Endothelial cell of umbilical vein (primary cell): ENCODE measurements at places on chromosomes 12 and 14. TPM values are rescaled to one million over a fixed set of nuclear protein-coding genes. Genes with fewer than 3 reads are reported as not detected.

- DNase-seq: no peak
These were observed 106.5 kb downstream of the C12orf50 start for GRCh38 chr12:87922736-87923135.

GRCh38 chr14:104361921-104362681 is 217.5 kb upstream of the C14orf180 start:
- DNase-seq: no peak

DNA sequence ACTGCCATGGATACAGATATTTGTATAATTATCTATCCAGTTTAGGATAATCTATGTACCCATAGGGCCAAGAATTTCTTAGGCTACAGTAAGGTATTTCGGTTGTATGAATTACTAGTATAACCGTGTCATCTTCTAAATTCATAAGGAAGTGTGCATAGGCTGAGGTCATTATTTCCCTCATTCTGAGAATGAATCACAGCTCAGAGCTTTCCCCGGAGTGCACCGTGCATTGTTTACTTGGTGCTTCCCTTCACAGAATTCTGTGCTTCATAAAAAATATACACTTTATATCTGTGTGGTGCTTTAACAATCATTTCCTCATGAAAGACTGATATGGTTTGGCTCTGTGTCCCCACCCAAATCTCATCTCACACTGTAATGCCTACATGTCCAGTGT is 514.1 kb downstream of the ETNK1 start:
- peak; percentile 52 for DNase-seq

DNA sequence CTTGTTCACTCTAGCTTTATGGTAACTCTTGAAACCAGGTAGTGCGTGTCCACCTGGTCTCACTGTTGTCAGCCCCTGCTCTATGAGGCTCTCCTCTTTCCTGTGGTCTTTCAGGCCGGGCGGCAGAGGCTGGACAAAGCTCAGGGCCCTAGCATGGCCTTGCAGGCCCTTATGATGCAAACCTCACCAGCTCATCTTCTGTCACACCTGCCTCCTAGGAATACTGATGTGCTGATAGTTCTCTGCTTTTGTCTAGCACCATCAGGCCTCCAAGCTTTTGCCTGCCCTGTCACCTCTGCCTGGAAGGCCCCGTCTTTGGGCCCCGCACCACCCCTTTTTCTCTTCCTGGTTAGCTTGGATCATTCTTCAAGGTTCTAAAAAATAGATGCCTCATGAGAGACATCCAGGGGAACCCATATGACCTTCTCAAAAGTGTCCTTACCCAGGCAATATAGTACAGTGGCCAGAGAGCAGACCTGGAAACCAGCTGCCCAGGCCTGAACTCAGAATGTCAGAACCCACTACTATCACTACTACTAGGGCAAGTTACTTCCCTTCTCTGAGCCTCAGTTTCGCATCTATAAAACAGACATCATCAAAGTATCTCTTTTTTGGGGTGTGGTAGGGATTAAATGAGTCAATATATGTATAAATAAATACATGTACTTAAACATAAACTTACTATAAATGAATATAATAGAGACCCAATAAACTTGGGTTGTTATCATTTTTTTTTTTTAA is 91.7 kb downstream of the ZFP36L1 start:
- DNase-seq: no peak

- no peak for DNase-seq
These were observed 136.5 kb downstream of the SPTSSA start for GRCh38 chr14:34325493-34325892.

The PRH2 gene
- total RNA-seq: not detected in 2 replicates

The TAS2R9 gene
- not detected in 2 replicates for total RNA-seq

The MYH6 gene
- total RNA-seq: not detected in 2 replicates
